Fibroblast of mammary gland (primary cell): ENCODE measurements at places on chromosomes 4 and X.
A peak's percentile ranks its signal among the peaks of the same experiment; 100 is the strongest.

DNA sequence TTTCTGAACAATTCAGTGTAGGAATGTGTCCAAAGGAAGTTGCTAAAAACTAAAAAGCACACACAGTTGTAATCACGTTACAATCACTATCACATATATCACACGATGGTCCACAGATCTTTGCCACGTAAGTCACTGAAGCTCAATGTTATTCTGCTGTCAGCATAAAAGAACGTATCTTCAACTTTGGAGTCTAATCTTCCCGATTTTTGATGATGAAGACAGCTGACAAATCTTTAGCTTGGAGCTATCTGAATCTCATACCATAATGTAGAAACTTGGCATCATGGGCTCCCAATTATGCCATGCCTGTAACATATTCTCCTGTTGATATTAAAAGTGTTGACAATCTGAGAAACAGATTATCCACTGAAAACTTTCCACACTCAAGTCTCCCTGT, 158.4 kb downstream of the UBE2NL start:
- no peak for DNase-seq

GRCh38 chrX:33126469-33126868, 84.9 kb downstream of the DMD start:
- no peak for DNase-seq

- peak; percentile 53 for DNase-seq
Observed at GRCh38 chrX:48971249-48972219, at the start of gene KCND1. Gene KCND1, minus strand, starts transcription at chrX:48971844. Its CDS starts 1,573 bp downstream, at chrX:48970271.

DNA sequence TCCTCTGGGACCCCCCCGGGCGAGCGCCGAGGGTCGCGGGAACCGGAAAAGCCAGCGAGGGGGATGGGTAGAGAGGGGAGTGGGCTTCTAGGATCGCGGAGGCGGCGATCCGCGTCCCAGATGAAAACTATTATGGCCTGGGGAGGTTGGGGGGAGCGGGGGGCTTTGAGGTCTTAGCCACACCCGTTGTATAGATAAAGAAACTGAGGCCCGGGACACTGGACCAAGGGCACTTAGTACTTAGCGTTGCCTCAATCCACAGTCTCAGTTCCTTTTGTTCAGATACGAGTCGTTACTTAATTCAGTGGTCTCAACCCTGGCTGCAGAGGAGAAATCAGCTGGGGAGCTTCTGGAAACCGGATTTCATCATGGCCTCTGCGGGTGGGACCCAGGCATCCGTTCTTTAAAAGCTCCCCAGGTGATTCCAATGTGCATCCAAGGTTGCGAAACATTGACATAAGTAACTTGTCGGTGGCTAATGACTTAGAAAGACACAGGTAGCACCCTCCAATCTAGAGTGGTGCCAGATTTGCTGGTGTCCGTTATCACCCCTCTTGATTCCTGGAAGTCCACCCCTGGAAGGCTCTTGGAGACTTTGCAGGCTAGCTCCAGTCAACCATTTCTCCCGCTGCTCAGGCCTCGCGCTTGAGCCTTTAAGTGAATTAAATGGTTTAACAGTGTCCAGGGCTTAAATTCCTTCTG, 90.7 kb downstream of the GEMIN8 start:
- DNase-seq = no peak

DNA sequence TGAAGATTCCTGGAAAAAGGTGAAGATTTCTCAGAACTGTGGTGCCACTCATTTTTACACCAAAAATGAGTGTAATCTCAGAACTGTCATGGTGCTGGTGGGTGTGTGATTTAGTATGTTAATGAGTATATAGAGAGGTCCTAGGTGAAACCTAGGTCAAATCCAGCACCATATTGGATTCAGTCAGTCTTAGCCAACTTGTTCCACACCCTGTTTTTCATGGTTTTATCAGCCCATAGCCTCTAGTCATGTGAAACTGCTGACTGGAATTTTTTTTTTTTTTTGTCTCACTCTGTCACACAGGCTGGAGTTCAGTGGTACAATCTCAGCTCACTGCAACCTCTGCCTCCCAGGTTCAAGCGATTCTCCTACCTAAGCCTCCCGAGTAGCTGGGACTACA, 58.0 kb downstream of the LAS1L start:
- no peak for DNase-seq

DNA sequence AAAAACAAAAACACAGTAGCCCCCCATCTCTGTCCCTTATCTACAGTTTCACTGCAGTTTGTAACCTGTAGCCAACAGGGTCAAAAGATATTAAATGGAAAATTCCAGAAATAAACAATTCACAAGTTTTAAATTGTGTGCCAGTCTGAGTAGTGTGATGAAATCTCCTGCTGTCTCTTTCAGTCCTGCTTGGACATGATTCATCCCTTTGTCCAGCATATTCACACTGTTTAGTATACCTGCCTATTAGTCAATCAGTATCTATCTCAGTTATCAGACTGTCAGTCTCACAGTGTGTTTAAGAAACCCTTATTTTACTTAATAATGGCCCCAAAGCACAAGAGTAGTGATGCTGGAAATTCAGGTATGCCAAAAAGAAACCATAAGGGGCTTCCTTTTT, 21.9 kb downstream of the CNOT6L start:
- peak; percentile 35 for DNase-seq

GRCh38 chrX:793216-793770, 162.7 kb downstream of the SHOX start:
- DNase-seq = no peak

DNA sequence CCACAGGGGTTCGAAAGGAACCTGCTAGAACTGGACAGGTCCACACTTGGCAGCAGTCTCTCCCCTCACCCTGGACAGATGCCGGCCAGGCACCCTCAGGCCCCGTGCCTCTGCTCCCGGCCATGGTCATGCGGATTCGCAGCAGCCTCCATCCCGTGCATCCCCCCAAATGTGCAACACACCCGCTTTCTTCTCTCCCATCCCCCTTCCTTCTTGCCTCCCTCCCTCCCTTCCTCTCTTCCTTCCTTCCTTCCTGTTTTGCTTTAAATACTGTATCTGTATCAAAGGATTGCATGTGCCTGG, 35.0 kb upstream of the HMX1 start:
- DNase-seq = no peak

- DNase-seq = peak; percentile 77
Observed at GRCh38 chrX:106894392-106894909, 8.7 kb downstream of the RIPPLY1 start.

DNA sequence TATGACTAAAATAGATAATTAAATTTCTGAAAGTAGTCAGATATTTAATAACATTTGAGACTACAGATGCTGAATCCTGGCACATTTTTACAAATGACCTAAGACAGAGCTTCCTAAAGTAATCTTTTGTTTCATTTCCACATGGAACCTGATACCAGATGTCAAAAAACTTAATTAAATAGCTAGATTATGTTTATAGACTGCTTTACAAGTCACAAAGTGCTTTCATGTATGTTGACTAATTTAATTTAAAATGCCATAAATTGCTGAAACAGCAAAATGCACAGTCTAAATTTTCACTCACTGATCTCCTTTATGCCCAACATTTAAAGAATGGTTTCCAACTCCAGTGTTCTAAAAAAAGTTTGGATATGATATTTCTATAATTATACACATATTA, 299.1 kb upstream of the TBX22 start:
- DNase-seq = no peak

DNA sequence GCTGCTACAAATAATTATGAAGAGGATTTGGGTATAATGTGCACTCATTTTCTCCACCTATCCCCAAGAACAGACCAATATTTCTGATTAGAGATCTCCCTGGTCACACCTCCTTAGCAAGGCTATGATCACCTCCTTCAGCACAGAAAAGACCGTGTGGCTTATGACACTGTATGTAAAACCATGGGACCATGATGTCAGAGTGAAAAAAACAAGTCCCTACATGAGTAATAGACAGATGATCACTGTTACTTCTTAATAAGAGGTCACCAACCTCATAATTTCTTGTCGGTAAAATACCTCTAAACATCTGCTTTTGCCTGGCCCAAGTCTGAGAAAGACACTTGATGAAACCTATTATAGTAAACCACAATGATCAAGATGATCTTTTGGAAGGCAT, 330.6 kb upstream of the F9 start:
- DNase-seq = no peak

DNA sequence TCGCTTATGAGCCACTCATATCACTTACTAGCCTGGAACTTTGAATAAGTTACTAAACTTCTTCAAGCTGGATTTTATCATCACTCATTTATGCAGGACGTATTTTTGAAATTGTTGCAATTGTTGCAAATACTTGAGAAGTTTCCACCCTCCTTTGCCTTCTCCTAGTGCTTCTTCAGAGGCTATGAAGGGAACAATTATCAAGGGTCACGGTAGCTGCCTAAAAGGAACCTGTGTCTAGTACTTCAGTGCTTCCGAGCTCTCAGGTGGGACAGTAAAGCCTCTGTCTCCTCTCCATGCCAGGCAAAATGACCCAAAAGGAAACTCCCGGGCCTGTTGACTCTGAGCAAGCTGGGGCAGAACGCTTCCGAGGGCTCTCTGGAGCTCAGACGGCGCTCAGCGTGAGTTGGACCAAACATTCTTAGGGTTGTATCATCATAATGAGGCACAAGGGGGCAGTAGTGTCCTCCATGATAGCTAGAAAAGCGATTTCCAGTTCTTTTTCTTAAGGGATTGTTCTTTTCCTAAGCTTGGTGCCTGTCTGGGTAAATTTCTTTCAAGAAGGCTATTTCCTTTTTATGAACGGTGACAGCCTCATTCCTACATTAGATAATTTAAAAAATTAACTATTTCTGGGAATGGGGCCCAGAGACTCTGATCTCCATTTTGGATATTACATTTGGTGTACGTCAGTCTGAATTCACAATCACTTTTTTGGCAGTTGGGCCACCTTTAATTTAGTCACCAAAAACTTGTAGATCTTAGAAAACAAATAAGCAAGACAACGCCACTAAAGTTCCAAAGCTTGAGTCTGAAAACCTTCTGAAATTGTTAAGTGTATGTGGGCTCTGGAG, 73.1 kb downstream of the PACRGL start:
- peak; percentile 70 for DNase-seq

DNA sequence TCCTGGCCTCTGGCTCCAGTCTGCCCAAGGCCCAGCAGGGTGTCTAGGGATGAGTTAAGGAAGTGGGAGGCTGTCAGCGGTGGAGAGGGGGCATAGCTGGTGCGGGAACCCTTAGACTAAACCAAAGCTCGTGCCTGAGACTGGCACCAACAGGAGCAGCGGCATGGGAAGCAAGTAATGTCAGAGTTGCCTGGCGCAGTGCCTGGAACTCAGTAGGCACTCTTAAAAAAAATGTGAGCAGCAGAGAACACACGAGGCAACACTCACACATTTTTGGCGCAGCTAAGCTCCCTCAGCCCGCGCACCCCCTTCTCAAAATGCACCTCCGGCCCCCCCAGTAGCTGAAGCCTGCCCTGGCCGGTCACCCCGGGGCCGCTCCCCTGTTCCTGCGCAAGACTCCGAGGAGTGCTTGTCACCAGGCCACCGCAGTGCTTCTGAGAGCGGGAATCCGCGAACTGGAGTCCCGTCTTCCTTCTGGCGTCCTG, 583 bp downstream of the GABRE start:
- no peak for DNase-seq

- DNase-seq = no peak
Observed at GRCh38 chrX:116318672-116319071, 117.7 kb upstream of the SLC6A14 start.

DNA sequence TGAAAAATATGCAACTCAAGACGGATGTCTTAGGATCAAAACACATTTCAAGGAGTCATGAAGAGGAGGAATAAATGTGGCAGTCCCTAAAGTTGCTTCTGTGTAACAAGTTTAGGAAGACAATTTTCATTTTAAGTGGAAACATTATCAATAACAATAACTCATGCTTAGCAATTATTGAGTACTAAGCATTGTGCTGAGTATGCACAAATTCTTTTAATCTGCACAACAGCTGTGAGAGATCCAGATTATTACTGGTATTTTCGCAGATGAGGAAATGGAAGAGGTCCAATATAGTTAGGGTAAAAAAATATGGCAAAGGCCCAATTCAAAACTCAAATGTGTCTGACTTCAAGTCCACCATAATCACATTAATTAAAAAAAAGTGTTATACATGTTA, 2.9 kb upstream of the TEX13B start:
- DNase-seq = no peak

DNA sequence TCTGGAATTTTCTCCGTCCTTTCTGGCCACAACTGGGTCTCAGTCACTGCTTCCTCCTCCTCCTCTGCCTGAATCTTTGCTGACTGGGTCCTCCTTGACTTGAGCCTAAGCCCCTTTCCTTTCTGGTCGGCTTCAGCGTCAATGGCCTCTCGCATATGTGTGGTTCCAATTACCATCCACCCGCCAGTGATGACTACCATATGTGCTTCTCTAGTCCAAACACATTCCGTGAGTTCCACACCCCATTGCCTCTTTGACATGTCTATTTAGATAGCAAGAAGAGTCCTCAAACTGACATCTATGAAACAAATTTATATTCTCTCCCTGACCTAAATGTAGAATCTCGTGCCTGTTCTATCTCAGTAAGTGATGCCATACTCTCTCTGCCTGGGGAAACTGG, 19.8 kb downstream of the MXRA5 start:
- DNase-seq = peak; percentile 53

DNA sequence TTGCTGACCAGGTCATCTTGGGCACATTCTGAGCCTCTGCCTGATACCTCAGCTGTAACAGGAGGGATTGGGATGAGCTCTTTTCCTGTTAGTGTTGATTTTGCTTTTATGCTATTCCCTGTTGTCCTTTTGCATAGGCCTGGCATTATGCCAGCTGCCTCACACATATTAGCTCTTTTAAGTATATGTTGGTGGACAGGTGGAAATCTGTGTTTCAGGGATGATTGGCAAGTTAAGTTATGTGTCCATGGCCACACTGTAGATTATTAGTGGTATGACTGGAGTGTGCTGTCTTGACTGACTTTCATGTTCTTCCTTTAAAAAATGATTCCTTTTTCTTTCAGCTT, 28.9 kb downstream of the NSD2 start:
- DNase-seq = no peak

DNA sequence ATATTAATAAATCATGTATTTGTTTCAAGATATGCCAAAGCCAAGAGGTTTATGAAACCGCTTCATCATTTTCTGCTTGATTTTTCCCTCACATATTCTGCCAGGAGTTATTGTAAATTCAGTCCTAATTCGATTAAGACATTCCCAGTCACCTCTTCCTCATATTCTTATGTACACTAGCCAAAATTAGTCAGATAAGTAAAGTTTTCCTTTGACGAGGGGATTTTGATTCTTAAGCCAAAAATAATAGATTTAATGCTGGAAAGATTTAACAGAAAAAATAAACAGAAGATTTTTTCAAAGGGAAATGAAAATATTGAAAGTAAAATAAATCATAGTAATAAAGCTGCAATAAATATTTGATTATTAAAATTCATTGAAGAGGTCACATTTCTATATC, 51.0 kb upstream of the VEGFC start:
- peak; percentile 27 for DNase-seq

GRCh38 chr4:147550626-147551246, 66.5 kb upstream of the TMEM184C start:
- DNase-seq = peak; percentile 93

DNA sequence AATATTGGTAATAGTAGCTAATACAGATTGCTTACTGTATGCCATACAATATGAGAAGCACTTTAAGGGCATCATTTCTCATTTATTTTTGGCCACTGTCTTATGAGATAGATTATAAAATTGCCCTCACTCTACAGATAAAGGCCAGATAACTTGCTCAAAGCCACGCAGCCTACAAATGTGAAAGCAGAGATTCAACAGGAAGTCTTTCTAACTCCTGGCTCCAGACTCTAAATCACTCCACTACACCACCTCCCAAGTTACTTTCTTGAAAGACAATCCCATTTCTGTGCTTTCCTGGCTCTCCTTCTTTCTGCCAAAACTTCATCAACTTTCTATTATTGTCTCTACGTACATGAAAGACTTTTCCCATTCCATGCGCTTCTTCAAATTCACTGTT, 194.7 kb downstream of the FBXO8 start:
- DNase-seq = no peak

- peak; percentile 27 for DNase-seq
Observed at GRCh38 chrX:133513123-133513522, 97.8 kb upstream of the GPC4 start.
